K562 (cell line): ENCODE measurements at places on chromosomes 4 and X. TPM values are rescaled to one million over a fixed set of nuclear protein-coding genes. Genes with fewer than 3 reads are reported as not detected.

RGN gene
- 0.27 TPM in 1 of 2 replicates, not detected in the other for total RNA-seq

RBM10 gene
- 58.7 and 61.7 TPM in 2 replicates for total RNA-seq

SLBP gene
- 123 and 128 TPM in 2 replicates for total RNA-seq

ANKRD37 gene
- total RNA-seq = 6.1 and 8.3 TPM in 2 replicates

ARHGEF38 gene
- total RNA-seq = not detected in 2 replicates

HERC5 gene
- 0.07 and 0.18 TPM in 2 replicates for total RNA-seq

IGFBP7 gene
- total RNA-seq = 0.29 and 0.54 TPM in 2 replicates

DMP1 gene
- total RNA-seq = not detected in 2 replicates

NAA11 gene
- 23.1 and 24.4 TPM in 2 replicates for total RNA-seq

ASB11 gene
- not detected in 2 replicates for total RNA-seq

GRIA2 gene
- total RNA-seq = not detected in 2 replicates

NDNF gene
- 0.11 TPM in 1 of 2 replicates, not detected in the other for total RNA-seq

CLDN34 gene
- total RNA-seq = not detected in 2 replicates

RS1 gene
- not detected in 2 replicates for total RNA-seq

PABPC1L2B gene
- total RNA-seq = not detected in 2 replicates

KLKB1 gene
- not detected in 2 replicates for total RNA-seq

ERAS gene
- not detected in 2 replicates for total RNA-seq

SLITRK2 gene
- total RNA-seq = not detected in 2 replicates

CYSLTR1 gene
- not detected in 2 replicates for total RNA-seq

GAGE12F gene
- 531 and 581 TPM in 2 replicates for total RNA-seq

GSTCD gene
- 17.6 and 18.8 TPM in 2 replicates for total RNA-seq

STARD8 gene
- total RNA-seq = 30.2 and 35.0 TPM in 2 replicates

DKK2 gene
- total RNA-seq = not detected in 2 replicates

F9 gene
- total RNA-seq = 0.09 and 0.11 TPM in 2 replicates

PARM1 gene
- total RNA-seq = 0.07 and 0.09 TPM in 2 replicates

BCLAF3 gene
- total RNA-seq = 2.6 and 2.7 TPM in 2 replicates

FAT4 gene
- 0.02 TPM in 1 of 2 replicates, not detected in the other for total RNA-seq

FHDC1 gene
- total RNA-seq = 0.16 and 0.18 TPM in 2 replicates

OTC gene
- not detected in 2 replicates for total RNA-seq

TLR8 gene
- total RNA-seq = not detected in 2 replicates

RAB39B gene
- 0.07 and 0.09 TPM in 2 replicates for total RNA-seq

ACOX3 gene
- 5.9 and 7.3 TPM in 2 replicates for total RNA-seq

ABCB7 gene
- total RNA-seq = 26.1 and 26.2 TPM in 2 replicates

HSFX4 gene
- not detected in 2 replicates for total RNA-seq

MFAP3L gene
- total RNA-seq = 0.31 TPM in 1 of 2 replicates, not detected in the other

COPS4 gene
- 44.7 and 48.6 TPM in 2 replicates for total RNA-seq

PABPC4L gene
- 0.53 and 0.63 TPM in 2 replicates for total RNA-seq

YIPF6 gene
- 22.4 and 26.5 TPM in 2 replicates for total RNA-seq

HNRNPD gene
- 346 and 422 TPM in 2 replicates for total RNA-seq

GABRB1 gene
- not detected in 2 replicates for total RNA-seq

WDR17 gene
- total RNA-seq = 0.04 TPM in 1 of 2 replicates, not detected in the other

IL9R gene
- total RNA-seq = 2.2 and 2.7 TPM in 2 replicates

UGT2B7 gene
- total RNA-seq = 0.13 TPM in 1 of 2 replicates, not detected in the other

RRH gene
- not detected in 2 replicates for total RNA-seq

SSX2B gene
- total RNA-seq = 3.3 TPM in 1 of 2 replicates, not detected in the other

HS6ST2 gene
- total RNA-seq = not detected in 2 replicates

BLOC1S4 gene
- total RNA-seq = 29.4 and 31.1 TPM in 2 replicates

PRKG2 gene
- 0.16 and 0.27 TPM in 2 replicates for total RNA-seq

RBM3 gene
- 148 and 187 TPM in 2 replicates for total RNA-seq

MND1 gene
- total RNA-seq = 38.9 and 39.0 TPM in 2 replicates

HTRA3 gene
- total RNA-seq = 0.16 TPM in 1 of 2 replicates, not detected in the other

OR13H1 gene
- not detected in 2 replicates for total RNA-seq

GAGE12J gene
- total RNA-seq = not detected in 2 replicates

FHIP1A gene
- total RNA-seq = 0.04 TPM in 2 replicates

SYN1 gene
- 0.24 and 0.38 TPM in 2 replicates for total RNA-seq

CACNA1F gene
- 0.04 TPM in 2 replicates for total RNA-seq

GAGE13 gene
- total RNA-seq = 77.6 and 79.1 TPM in 2 replicates

GPR82 gene
- total RNA-seq = not detected in 2 replicates

ZAR1 gene
- 0.84 and 0.94 TPM in 2 replicates for total RNA-seq

CXorf65 gene
- 1.8 and 2.0 TPM in 2 replicates for total RNA-seq
